ENCODE measurements at places on chromosomes 4 and X.

GRCh38 chrX:42954880-42955279 is 176.9 kb upstream of the PPP1R2C start:
- DNase-seq: no peak

DNA sequence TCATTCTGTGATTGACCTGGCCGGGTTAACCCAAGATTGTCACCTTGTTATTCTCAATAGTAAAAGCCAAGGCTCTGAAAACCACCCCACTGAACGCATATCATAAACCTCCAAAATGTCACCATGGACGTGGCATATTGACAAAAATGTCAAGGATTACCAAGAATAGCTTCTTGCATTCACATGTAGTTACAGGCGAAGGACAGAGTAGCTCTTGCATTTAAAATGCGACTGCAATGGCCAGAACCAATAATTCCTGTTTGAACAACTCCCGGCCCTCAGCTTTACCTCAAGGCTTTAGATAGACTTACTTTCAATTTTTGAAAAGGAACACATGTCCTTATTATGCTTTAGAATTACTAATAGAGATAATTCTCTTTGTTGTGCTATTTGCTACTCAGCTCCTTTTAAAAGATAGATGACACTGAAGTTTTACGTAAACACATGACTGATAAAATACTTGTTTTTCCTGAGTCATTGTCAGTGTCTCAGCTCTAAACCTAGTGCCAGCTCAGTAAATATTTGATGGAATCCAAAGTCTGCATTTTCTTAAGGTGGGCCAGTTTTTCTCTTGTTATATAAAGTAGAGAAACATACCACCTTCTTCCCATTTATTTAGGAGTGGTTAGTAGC is 66.3 kb downstream of the CLDN34 start:
- DNase-seq: no peak

GRCh38 chr4:83486457-83487129 is 1.7 kb upstream of the ABRAXAS1 start:
- no peak for DNase-seq

DNA sequence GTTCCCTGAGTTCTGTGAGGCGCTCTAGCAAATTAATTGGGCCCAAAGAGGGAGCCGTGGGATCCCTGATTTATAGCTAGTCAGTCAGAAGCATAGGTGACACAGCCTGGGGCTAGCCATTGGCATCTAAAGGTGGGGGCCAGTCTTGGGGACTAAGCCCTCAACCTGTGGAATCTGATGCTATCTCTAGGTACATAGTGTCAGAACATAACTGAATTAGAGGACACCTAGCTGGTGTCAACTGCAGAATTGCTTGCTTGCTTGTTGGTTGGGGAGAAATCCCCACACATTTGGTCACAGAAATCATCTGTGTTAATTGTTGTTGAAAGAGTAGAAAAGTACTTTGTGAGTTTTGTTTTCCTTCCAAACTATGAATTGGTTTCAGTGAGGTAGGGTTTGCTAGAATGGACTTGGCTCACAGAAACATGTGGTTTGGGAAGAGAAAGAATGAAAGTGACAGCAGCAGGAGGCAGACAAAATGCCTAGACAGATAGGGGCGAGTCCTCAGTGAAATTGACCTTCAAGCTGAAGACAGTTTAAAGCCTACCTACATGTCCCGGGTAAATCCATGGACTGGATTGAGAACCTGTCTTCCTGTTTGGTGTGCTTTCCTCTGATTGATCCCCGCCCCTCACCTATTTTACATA is 12.8 kb upstream of the GPR82 start:
- no peak for DNase-seq

DNA sequence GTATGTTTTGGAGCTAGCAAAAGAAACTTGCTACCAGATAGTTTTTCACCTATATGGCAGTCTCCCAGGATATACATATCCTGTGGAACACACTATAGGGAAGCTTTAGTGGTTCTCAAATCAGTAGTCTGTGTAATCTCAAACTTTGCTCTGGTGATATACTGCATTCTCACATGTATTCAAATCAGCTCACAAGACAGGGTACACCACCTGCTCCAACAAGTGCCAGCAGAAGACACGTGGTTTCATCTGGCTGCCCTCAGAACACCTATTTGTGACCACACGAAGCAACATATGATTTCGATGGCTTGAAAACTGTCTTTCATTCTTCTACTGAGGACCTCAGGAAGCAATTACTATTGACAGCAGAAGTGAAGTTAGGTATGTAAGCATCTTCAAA is 37.7 kb downstream of the BCLAF3 start:
- DNase-seq: no peak

GRCh38 chr4:140080883-140081282 is 73.1 kb downstream of the MAML3 start:
- no peak for DNase-seq

DNA sequence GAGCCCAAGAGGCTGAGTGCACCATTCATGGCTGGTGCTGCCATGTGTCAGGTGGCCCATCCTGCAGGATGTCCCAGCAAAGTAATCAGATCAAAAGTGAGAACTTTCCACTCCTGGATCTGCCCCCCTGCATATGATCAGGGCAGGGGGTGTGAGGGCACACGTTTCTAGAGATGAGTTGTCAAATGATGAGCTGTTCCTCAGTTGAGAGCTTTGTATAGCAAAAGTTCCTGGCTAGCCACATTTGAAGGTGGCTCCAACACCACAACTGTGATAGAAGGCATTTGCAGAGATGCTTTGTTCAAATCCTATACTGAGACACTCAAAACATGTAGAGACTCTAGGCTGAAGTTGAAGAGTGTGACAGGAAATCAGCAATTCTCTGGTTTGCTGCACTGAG is 501.8 kb downstream of the BCOR start:
- DNase-seq: no peak

DNA sequence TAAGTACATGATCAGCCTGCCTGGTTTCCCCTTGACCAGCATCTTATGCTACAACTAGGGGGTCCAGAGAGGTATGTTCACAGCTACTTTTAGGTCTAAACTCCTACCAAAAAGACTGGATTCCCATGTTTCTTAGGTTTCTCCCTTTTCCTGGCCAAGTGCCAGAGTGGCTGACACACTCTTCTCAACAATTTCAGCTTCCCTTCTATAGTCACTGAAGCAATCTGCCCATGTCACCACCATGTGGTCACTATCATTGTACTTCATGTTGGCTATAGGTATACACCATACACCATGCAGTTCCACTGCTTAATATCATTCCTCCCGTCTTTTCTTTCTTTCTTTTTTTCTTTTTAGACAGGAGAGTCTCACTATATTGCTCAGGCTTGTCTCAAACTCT is 66.9 kb downstream of the KLHL13 start:
- DNase-seq: no peak

GRCh38 chr4:3713346-3713745 is 52.8 kb upstream of the ADRA2C start:
- peak; percentile 57 for DNase-seq

DNA sequence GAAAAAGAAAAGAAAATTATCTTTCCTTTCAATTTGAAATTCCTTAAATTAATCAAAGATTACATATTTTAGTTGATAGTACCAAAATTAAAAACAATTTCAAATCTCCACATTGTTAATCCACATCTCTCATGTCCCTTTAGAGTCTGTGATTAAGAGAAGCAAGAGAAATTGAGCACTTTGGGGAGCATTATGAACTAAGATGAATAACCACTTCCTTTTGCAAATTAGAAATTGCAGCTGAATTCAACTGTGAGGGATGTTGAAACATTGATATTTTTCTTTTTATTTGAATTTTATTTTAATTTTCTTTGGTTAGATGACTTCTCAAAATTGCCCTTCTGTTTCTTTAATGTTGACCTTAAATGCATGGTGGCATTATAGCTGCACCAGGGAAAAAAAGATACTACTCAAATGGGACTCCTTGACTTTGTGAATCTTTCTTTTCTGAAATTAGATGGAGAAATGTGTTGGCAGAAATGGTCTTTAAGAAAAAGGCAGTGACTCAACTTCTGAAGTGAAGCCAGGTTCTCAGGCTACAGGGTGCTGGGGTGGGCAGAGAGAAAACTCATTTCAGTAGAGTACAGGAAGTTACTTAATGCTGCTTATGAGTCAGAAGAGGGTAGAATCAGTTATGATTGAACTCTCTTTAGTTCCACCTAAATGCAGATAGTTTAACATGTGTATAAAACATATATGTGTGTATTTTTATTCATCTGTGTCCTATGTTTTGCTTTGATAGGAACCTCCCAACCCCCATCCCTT is 92.0 kb upstream of the TNIP3 start:
- no peak for DNase-seq

DNA sequence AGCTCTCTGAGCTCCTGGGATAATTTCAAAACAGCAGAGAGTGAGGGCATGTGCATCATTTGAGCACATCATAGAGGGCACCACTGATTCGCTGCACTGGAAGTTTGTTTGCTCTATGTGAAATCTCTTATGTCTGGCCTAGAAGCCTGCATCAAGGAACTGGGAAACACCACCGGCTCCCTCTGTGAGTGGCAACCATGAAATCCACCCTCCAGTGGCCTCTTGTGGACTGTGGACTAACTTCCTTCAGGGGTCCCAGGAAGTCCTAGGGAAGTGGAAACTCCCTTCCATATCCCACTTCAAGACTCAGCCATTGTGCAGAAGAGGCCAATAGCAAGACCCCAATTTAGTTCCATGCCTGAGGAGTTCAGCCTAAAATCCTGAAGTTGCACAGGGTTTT is 48.0 kb upstream of the IGFBP7 start:
- no peak for DNase-seq

DNA sequence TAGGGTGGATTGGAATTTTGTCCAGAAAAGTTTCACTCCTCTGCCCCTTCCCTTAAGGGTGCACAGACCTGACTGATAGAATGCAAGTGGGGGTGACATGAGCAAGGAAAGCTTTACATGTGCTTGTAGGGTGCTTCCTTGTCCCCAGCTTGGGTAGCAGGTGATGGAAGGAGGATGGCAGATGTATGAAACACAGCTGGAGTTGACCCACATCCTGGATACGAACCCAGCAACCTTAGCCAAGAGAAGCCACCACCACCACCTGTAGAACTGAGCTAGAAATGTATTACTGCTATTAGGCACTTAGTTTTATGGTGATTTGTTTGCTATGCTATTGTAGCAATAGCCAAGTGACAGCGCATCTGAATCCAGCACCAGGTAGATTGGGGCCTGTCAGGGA is 227.4 kb downstream of the HS3ST1 start:
- DNase-seq: no peak

DNA sequence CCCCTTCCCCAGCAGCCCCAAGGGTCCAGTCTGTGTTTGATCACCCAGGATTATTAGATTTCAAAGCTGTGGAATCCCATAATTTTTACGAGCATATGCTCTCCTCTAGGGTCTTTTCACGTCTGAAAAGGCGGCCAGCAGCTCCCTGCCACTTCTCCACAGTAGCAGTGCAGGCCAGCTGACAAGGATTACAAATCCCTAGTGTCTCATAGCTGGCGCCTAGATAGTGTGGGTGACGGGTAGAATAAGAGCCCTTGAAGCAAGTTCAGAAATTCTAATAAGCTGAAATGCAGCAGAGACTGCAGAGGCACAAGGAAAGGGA is 79.4 kb downstream of the RLIM start:
- no peak for DNase-seq

GRCh38 chrX:19334945-19335626 is 8.6 kb upstream of the PDHA1 start:
- DNase-seq: no peak

DNA sequence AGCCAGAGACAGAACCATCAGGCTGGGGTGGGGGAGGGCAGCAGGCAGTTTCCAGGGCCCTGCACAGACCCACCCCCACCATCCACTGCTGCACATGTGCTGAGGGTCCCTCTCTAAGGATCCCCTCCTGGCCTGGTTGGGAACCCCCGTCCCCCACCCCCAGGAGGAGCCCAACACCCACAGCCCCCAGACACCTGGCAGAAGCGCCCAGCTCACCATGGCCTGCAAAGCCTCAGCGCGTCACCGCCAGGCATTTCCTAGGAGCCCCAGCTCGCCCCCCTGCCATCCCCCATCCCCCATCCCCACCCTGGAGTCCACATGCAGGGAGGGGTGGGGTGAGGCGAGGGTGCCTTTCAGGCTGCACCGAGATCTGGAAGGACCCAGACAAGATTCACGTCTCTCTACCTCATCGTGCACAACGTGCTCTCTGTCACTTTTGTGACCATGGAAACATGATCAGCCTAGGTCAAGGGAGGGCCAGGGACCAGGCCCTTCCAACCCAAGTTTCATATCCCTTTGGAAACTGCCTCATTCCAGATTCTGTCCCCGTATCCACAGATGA is 9.3 kb downstream of the MXD4 start:
- no peak for DNase-seq

GRCh38 chr4:46856333-46856732 is 52.7 kb downstream of the COX7B2 start:
- DNase-seq: no peak

- DNase-seq: no peak
These were observed 100.4 kb downstream of the TMEM164 start for GRCh38 chrX:110103344-110103743.

DNA sequence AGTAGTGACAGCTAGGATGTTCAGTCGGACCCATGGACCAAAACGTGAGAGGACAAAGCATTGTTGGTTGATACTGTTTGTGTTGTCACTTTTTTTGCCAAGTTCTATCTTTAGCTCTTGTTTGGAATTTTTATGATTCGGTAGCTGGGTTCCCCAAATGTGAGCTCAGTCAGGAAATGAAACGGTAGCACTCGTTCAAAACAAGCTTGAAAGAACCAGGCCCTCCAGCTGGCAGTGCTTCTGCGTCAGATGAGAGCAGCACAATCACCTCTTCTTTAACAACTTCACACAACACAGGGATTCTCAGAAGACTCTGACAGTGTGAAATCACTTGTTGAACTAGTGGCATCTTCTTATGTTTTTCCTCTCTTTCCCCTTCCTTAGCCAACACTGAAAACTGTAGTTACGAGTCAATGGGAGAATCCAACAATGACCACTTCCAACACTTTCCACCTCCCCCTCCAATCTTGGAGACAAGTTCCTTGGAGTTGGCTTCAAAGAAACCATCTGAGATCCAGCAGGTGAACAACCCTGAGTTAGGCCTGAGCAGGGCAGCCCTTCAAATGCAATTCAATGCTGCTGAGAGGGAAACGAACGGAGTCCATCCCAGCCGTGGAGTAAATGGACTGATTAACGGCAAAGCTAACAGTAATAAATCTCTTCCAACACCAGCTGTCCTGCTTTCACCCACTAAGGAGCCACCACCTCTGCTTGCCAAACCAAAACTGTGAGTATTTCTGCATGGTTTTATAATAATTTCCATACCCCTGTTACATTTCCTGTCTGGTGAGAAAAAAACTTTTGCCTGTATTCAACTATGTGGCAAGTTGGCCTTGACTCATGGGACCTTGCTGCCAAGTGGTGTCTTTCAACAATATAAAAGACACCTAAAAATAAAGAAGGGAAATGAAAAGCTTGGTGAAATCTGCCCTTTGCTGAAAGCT is 214.6 kb downstream of the PALLD start:
- no peak for DNase-seq

GRCh38 chr4:25834411-25835107 is 28.2 kb downstream of the SEL1L3 start:
- DNase-seq: no peak

- DNase-seq: peak; percentile 69
These were observed 695 bp downstream of the MTM1 start for GRCh38 chrX:150569155-150569477.

GRCh38 chrX:28498658-28499057 is 88.6 kb upstream of the IL1RAPL1 start:
- DNase-seq: no peak

GRCh38 chr4:57504797-57505530 is 394.8 kb upstream of the IGFBP7 start:
- DNase-seq: no peak

- no peak for DNase-seq
These were observed 249.4 kb downstream of the ARHGAP10 start for GRCh38 chr4:147981305-147981704.

GRCh38 chr4:91226867-91227266 is 1076.9 kb upstream of the GRID2 start:
- no peak for DNase-seq

Measured in Right ventricle myocardium inferior (tissue), 1 donor.